ENCODE measurements at places on chromosomes 3 and 15. TPM values are rescaled to one million over a fixed set of nuclear protein-coding genes. Genes with fewer than 3 reads are reported as not detected.

The NR2E3 gene
- 0.09 TPM for total RNA-seq

The SCAMP5 gene
- 1.9 TPM for total RNA-seq

The ALDH1A3 gene
- 82.6 TPM for total RNA-seq

The MEF2A gene
- total RNA-seq = 16.2 TPM

The LRRC31 gene
- total RNA-seq = not detected

The OR5H6 gene
- not detected for total RNA-seq

The SERF2 gene
- total RNA-seq = 292 TPM

The PCBP4 gene
- total RNA-seq = 22.4 TPM

The SNX4 gene
- 37.4 TPM for total RNA-seq

The CLDN11 gene
- 277 TPM for total RNA-seq

The PPP1R2 gene
- total RNA-seq = 104 TPM

The TMEM207 gene
- not detected for total RNA-seq

The SLC15A2 gene
- total RNA-seq = 0.75 TPM

The WDR93 gene
- total RNA-seq = under 0.01 TPM

The ISL2 gene
- total RNA-seq = 0.47 TPM

The B3GNT5 gene
- total RNA-seq = 18.1 TPM

The MYZAP gene
- 4.2 TPM for total RNA-seq

The IL16 gene
- 0.19 TPM for total RNA-seq

The SLC22A14 gene
- total RNA-seq = 0.09 TPM

The ZPLD1 gene
- total RNA-seq = 0.09 TPM

The KY gene
- total RNA-seq = not detected

The DZIP1L gene
- total RNA-seq = 15.2 TPM

The GAP43 gene
- total RNA-seq = not detected

The ISLR gene
- not detected for total RNA-seq

The GOLGA6L1 gene
- total RNA-seq = not detected

The SV2B gene
- 0.18 TPM for total RNA-seq

The STAC gene
- 0.18 TPM for total RNA-seq

The BNC1 gene
- 17.0 TPM for total RNA-seq

The LRRC15 gene
- under 0.01 TPM for total RNA-seq

The CRYGS gene
- 2.2 TPM for total RNA-seq

The MED12L gene
- total RNA-seq = 0.19 TPM

The HCN4 gene
- total RNA-seq = not detected

The CLRN1 gene
- total RNA-seq = not detected

The P2RY1 gene
- 1.5 TPM for total RNA-seq

The CPN2 gene
- total RNA-seq = not detected

The CHRNA7 gene
- 1.8 TPM for total RNA-seq

The LEKR1 gene
- total RNA-seq = 0.09 TPM

All from endothelial cell of coronary artery (primary cell).